Left lobe of liver (tissue), 2 donors: ENCODE measurements at places on chromosomes 6 and 20.
A peak's percentile ranks its signal among the peaks of the same experiment; 100 is the strongest.

GRCh38 chr6:111423960-111424846, 58.8 kb downstream of the REV3L start:
- DNase-seq, result no peak

DNA sequence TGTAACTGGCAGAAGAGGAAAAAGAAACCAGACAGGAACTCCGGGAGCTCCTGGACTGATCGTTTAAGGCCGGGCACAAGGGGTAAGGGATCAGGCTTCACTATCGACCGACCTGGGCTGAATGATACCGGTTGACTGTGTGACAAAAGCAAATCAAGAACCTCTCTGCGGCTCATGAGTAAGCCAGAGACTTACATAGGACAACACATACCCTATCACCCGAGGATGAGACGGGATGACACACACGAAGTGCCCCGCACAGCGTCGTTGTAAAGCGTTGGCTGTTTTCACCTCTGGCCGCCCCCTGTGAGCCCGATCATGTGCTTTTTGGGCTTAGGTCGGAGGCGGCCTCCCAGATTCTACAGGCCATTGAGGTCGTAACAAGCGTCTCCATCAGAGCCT, 695 bp upstream of the TGIF2 start:
- DNase-seq, result peak; percentile 54

- DNase-seq, result no peak
These were observed 283.9 kb downstream of the FOXC1 start for GRCh38 chr6:1893470-1894130.

GRCh38 chr20:47257771-47258170, 98.7 kb downstream of the ZMYND8 start:
- no peak for DNase-seq

DNA sequence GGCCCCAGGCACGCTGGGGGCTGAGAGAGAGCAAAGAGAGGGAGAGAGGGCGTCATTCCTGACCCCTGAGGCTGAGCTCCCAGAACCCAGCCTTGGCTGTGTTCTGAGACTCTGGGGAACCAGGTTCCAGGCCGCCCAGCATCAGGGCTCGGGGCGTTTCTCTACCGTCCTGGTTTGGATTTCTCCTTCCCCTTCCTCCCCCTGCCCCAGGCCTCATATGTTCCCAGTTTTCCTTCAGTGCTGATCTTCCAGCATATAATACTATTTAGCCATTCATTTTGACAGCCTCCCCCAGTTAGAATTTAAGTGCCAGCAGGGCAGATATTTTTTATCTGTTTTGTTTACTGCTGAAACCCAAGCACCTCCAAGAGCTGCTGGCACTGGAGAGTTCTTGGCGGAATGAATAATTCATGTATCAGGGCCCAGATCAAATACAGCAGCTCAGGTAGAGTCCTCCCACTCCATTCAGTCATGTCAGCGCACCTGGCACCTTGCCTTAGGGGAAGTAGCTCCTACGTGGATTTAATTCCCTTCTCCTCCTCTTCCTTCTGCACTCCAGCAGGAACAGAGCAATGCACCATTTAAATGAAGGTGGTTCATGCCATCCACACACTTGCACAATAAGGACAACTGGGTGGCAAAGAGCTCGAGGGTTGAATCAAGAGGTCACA, 23.4 kb upstream of the FRMD1 start:
- no peak for DNase-seq
